Fibroblast of skin of left quadriceps (primary cell): ENCODE measurements at places on chromosomes 12 and 14.

DNA sequence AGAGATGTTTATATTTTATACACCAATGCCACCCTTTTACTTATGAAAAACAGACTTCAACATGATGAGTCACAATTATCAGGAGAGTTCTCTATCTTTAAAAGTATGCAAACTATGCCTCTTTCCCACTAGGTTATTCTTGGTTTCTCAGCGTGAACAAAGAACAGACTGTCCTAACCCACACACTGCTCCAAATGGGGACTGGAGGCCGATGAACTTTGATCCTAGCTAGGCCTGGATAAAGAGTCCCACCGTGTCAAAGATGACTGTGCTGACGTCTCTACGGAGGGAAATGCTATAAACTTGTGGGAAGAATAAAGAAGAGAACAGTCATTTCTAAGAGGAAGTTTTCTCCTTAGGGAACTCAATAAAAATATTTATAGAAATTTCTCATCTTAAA is 160.1 kb downstream of the EPS8 start:
- DNase-seq, result peak; percentile 84

GRCh38 chr12:112615196-112615595 is 176.4 kb upstream of the RPH3A start:
- no peak for DNase-seq

DNA sequence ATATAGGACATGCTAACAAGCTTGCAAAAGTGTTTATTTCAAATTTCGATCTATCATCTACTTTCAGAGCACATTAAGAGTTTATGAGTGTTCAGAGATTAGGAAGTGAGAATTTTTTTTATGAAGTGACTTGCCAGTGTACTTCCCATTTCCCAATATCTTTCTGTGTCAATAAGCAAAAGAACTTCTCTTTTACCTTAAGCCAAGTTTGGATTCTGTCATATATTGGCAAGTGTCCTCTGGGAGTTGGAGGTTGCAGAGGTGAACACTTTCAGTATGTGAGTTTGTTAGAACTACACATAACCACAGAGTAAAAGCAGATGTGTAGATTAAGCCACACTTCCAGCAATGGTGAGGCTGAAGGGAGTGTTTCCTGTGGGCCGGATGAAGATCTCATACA is 16.6 kb upstream of the KLRF1 start:
- no peak for DNase-seq

GRCh38 chr12:14827043-14827442 is 13.1 kb upstream of the SMCO3 start:
- DNase-seq, result no peak

GRCh38 chr14:90409209-90409730 is 12.4 kb downstream of the CALM1 start:
- DNase-seq, result peak; percentile 90

DNA sequence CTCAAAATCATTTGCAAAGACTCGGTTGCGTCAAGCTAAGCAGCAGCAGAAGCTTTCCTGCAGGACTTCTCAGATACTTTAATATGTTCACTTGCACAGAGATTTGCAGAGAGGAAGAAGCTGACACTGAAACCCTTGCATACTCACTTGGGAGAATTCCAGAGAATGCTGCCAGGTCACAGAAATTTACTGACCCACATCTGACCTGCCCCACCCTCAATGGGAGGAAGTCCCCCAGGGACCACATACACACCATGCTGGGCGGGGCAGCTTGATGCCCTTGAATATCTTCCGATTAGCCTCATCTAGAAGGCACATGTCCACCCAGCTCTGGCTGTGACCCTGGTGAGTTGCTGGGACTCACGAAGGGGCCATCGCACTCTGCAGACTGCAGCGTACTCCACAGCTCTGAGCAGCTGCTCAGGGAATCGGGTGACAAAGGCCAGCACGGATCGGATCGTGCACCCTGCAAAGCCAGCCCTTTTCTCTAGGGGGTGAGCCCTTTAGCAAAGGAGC is 83.2 kb downstream of the ITPK1 start:
- DNase-seq, result no peak

DNA sequence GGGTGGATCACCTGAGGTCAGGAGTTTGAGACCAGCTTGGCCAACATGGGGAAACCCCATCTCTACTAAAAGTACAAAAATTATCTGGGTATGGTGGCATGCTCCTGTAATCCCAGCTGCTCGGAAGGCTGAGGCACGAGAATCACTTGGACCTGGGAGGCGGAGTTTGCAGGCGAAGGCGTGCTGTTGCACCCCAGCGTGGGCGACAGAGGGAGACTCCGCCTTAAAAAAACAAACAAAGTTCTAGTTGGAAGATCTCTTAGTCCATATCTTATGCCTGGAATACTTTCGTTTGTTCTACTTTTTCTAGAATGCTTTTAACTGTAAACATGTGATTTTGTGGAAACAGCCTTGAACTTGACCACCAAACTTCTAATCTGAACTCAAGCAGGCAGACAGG is 38.7 kb downstream of the PPHLN1 start:
- DNase-seq, result no peak

GRCh38 chr14:53619691-53620231 is 336.9 kb downstream of the BMP4 start:
- DNase-seq, result peak; percentile 42

GRCh38 chr12:66694666-66695613 is 16.1 kb upstream of the GRIP1 start:
- no peak for DNase-seq

DNA sequence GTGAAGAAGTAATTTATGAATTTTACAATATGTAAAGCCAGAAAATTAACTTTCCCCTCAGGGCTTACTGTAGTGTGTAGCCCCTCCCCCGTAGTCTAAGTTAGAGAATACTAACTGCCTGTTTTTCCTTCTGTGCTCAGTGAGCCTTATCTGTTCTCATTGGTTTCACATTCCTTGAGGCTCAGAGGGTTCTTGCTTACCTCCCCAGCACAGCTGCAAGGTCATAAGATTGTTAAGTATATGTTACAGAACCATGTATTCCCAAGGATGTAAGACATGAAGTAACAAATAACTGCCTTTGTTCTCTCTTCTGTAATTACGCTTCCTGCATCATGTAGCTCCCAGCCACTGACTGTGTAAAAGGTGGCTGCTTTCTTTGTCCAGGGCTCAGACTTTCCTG is 1351.1 kb downstream of the TMEM121 start:
- DNase-seq, result no peak

DNA sequence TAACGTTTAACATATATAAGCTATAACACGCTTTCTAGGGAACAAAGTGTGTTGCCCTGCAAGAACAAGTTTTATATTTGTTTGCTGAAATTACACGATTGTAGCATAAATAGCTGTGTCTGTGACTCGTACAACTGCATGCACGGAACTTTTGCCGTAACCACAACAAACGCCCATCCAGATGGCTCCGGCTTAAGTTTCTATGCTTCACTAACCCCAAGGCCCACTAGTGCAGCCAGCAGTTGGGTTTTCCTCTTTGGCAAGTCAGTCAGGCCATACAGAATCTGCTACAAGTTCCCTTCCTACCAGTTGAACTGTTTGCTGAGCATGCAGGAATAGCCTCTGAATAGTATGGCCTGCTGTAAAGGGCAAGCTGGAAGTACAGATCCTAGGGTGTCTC is 12.1 kb downstream of the CSRP2 start:
- no peak for DNase-seq

DNA sequence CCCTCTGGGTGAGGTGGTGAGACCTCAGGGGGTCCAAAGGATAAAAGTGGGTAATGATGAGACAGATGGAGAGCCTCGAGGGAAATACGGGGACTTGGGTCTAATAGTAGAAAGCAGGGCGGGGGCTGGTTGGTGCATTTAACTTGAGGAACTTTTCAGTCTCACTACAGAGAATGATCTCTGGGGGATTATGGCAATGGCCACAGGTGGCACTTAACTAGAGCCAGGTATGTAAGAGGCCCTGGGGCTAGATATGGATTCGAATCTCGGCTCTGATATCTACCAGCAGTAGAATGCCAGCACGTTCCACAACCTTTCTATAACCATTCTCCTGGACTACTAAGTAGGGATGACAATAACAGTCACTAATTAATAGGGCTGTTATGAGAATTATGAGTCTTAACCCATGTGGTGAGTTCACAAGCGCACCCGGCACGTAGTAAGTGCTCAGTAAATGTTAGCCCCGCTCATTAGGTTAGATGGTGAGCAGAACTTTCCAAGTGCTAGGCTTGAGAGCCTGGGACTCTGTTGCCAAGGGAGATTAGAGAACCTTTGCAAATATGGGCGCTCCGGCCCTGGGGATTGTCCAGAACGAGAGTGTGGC is 888 bp upstream of the PLXNC1 start:
- no peak for DNase-seq

DNA sequence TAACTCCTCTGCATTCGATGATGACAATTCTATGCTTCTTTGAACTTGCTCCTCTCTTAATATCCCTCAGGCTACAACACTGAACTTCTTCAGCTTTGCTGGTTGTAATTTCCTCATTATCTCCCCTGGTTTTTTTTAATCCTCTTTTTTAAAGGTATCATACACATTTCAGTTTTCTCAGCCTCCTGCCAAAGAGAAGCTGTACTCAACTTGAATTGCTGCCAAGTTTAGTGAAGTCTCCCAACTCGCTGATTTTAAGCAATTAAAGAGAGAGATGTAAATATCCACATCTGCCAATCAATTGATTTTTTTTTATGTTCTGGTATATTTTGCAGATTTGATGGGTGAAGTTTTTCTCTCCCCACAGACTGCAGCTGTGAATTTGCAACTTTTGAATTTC is 817.8 kb downstream of the GALC start:
- DNase-seq, result no peak

- no peak for DNase-seq
These were observed 382.4 kb downstream of the VRK1 start for GRCh38 chr14:97179573-97179972.

- no peak for DNase-seq
These were observed 120.8 kb downstream of the PPHLN1 start for GRCh38 chr12:42446761-42447160.

DNA sequence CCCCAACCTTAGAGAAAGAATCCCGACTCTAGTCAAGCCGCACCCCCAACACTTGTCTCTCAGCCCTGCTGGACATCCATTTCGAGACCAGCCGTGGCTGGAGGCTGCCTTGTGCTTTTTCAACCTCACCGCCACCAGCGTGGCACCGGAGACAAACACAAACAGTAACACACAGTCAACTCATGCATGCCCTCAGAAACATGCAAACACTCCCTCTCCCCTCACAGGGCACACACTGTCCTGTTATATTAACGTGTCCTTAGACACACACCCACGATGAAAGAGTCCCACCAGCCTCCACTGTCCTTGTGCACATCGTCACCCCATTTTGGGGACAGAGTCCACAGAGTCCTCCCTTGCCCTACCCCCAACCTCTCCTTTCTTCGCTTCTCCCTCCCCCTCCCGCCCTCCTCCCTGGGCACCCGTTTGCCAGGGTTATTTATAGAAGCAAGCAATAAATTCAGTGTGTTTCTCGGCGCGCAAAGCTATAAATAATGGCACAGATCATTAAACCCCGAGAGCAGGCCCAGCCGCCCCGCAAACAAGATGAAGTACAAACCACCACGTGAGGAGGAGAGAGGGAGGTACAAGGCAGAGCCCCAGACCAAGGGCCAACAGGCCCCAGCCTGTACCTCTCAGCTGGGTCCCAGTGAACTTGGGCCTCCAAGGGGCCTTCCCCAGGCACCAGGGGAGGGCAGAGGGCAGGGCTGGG is 27.9 kb downstream of the SMUG1 start:
- DNase-seq, result no peak

GRCh38 chr12:111529424-111530368 is 69.4 kb downstream of the ATXN2 start:
- DNase-seq, result peak; percentile 30

GRCh38 chr14:78248501-78249090 is 78.4 kb downstream of the NRXN3 start:
- DNase-seq, result peak; percentile 62

DNA sequence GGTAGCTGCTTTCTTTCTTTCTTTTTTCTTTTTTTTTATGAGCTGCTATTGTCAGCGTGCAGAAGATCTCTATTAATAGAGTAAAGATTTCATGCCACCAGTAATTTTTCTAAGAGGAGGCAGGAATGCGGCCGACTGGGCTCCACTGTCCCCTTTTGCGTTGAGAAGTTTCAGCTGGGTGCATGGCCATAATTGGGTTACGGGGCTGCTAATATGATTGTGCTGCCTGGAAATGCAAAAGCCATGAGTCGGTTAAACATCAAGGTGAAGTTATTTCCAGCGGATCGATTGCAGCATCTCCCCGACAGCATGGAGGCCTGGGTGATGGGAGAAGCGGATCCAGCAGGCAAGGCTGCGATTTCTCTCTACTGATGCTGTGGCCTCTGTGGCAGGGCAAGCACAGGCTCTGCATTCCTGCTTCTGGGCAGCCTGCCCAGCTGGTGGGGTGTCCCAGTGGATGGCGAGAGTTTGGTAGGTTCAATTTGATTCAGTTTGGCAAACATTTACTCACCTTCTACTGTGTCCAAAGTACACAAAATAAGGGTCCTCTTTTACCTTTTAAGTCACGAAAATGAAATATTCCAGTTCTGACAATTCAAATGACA is 54.4 kb upstream of the PRMT8 start:
- no peak for DNase-seq

GRCh38 chr14:55915456-55915855 is 202.8 kb upstream of the PELI2 start:
- no peak for DNase-seq
